ENCODE measurements at places on chromosomes 3 and 15.

- no peak for DNase-seq
Observed at GRCh38 chr3:140630366-140630765, 47.5 kb upstream of the TRIM42 start.

GRCh38 chr3:112803467-112803866 lies 43.2 kb downstream of the CD200R1L start:
- no peak for DNase-seq

DNA sequence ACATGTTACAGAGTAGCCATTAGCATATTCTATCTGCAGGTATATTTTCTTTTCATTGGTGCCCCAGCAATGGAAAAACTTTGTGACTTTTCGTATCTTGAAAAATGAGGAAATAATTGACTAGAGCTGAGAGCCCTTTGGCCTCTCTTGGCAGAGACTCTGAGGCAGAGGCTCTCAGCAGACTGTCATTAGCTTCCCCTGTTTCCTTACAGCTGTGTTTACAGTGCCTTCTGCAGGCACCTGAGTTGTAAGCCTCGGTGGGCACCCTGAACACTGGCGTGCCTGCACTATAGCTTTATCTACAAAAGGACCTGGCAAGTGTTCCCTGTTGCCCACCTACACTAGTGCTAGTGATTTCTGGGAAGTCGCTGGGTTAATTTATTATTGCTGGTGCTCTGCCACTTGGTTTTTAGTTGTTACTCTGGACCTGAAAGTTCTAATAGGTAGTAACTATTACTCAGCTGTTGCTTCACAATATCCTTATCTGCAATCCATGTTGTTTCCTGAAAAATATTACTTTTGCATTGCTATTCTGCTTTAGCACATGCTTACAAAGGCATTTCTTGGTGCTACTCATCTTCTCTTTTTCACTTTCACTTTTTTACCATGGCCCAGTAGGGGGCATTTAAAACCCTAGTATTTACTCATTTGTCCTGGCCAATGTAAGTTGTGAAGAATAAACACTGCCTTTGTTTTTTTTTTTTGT lies 7.8 kb upstream of the GPR171 start:
- DNase-seq: no peak

- no peak for DNase-seq
Observed at GRCh38 chr15:93974804-93975481, 256.4 kb upstream of the MCTP2 start.

- DNase-seq: no peak
Observed at GRCh38 chr3:182937293-182938051, 42.9 kb downstream of the DCUN1D1 start.
